ENCODE measurements at places on chromosomes 5 and 9. TPM values are rescaled to one million over a fixed set of nuclear protein-coding genes. Genes with fewer than 3 reads are reported as not detected.

DNA sequence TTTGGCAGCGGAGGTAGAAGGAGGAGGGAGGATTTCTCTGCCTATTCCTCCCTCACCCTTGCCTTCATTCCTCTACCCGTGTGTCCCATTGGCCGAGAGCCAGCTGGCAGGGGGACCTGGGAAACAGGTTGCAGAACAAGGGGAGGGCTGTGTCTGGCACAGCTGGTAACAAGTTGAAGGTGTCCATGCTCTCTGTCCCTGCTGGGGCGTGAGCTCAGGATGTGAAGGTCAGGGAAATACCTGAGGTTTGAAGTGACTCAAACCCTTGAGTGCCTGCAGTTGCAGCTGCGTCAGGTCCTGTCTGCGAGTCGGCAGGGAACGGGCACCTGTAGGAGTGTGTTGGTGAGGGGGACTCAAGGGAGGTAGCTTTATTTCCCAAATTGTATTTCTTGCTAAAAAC, 16.2 kb downstream of the MIGA2 start:
- DNase-seq: peak; percentile 73

- no peak for DNase-seq
Measured at GRCh38 chr5:14376789-14377188, 204.8 kb upstream of the OTULINL start.

DNA sequence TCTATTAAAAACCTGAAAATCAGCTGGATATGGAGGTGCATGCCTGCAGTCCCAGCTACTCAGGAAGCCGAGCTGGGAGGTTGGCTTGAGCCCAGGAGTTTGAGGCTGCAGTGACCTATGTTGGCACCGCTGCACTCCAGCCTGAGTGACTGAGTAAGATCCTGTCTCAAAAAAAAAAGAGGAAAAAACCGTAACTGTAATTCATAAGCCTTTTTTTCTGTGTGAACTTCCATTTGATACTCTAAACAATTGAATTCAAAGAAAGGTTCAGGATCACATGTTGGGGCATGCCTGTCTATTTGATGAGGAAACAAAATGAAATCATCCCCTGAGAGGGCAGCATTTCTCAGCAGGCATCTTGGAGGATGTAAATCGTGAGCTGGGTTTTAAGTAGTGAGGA, 38.8 kb downstream of the ITGA2 start:
- DNase-seq: peak; percentile 81

GRCh38 chr5:143870871-143871632, 59.1 kb downstream of the HMHB1 start:
- DNase-seq: no peak

DNA sequence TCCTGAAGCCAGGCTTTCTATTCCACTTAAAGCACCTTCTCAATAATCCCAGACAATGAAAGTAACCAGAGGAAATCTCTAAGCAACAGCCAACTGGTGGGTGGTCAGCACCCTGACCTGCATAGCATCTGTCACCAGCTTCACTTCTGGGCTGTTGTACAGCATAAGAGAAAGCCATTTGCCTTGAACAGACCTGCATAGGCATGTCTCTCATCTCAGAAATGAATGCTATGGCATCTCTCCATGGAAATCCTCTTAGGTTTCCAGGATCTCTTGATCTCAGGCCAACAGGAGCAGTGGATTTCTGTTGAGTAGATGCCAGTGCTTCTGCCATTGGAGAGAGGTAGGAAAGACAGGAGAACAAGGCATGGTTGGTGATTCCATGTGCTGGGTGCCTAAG, 213.6 kb downstream of the GRIA1 start:
- DNase-seq: no peak

DNA sequence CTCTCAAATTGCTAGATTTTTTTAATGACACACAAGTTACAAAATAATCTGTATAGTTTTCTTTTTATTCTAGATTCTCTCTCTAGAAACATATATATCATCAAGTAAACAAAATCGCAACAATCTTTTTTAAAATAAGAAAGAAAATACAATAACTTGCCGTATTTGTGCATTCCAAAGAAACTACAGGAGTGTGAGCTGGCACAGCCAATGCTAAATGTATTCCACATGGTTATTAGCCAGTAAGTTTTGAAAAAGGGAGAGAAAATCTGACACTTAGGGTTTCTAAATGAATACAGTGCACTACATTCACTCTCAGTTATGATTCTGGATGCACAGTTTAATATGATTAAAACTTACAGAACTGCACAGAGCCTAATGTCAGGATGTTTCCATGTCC, 117.9 kb downstream of the BNC2 start:
- no peak for DNase-seq

DNA sequence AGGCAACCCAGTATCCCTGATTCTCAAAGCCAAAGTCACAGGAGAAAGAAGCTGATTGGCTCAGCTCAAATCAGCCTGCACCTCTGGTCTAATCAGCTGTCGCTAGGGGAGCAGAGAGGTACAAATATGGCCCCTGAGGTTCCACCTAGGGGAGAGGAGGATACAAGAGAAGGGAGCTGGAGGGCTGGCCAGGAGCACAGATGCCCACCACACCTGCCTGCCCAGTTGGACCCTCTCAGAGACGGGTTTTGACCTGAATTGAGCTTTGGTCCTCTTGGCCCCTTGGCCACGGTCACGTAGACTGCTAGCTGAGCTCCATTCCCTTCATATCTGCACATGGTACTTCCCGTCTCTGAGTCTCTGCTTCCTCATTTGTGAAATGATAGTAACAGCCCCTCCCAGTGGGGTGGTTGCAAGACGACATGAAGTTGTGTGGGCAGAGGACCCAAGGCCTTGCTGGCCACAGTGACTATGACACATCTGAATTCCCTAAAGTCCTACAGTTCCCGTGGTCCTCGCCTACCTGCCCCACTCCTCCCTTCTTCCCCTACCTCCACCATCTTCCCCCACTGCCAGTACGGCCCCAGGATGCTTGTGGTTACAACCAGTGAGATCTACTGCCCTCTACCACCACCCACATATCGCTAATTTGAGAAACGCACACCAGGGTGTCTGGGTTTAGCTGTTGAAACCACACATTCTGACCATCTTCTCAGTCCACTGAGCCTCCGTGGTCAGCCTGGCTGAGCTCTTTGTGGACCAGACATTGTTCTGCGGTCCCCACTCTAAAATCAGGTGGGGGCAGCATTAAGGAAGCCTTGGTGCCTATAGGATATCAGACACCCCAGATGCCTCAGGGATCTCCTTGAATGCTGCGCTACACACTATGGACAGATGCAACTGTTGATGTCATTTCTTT, 60.3 kb upstream of the NEK6 start:
- DNase-seq: peak; percentile 81

DNA sequence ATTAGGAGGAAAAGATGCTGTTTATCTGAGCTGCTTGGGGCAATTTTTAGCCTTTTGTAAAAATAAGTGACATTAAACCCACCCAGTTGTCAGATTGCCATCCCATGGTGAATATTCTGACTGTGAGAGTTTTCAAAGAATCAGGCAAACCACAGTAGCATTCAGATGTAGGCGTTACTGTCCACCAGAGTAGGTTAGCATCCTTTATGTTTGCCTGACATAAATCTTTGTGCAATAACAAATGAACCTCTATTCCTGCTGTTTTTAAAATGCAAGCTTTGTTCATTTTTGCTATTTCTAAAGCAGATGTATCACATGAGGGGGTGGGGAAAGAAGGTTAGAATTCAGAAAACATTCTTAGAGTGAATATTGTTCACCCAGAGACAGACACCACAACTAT, 427.8 kb downstream of the CDH9 start:
- DNase-seq: no peak

GRCh38 chr5:6359555-6360322, 18.6 kb downstream of the MED10 start:
- DNase-seq: no peak

DNA sequence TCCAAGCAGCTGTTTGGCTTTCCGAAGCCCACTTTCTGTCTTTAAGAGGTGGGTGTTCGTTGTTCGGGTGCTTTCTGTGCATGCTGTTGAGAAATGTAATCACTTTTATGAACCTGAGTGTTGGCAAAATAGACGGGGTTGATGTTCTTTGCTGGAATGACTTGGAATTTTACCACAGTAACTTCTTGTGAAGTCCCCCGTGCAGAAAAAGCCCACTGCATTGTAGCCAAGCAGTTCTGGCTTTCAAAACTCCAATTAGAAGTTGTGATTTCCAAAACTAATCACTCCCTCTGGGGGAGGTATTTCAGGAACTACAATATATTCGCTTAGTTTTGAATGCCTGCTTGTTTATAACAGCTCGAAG, 111.1 kb downstream of the PAM start:
- DNase-seq: no peak

DNA sequence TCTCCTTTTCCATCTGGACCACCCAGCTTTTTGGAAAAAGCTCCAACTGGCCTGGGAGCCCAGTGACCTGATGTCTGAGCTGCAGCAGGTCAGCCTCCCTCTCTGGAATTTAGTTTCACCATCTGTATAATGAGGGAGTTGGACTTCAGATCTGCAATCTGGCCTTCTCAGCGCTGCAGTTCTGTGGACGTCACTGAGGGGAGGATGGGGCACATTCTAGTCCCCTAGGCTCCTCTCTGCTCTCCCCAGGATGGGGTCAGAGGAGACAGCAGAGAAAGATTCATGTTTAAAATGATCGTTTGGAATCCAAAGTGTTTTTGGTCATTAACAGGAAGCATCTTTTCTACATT, 10.2 kb downstream of the OR13J1 start:
- DNase-seq: peak; percentile 49

DNA sequence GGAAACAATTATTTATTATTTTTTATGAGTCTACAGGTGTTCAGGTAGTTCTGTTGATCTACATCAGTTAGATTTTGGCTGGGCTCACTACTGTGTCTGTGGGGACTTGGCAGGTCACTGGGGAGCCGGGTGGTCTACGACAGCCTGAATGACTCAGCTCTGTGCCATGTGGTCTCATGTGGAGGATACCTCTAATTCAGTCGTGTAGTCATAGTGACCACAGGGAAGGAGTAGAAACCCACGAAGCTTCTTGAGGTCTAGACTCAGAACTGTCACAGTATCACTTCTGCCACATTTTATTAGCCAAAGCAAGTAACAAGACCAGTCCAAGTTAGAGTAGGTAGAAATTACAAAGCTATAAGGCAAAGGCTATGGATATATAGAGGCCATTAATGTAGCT, 64.7 kb upstream of the GRAMD2B start:
- no peak for DNase-seq

Gene MEIKIN
- 1.4 TPM for total RNA-seq

Gene SLC6A7
- total RNA-seq: 0.14 TPM

Gene OTP
- total RNA-seq: not detected

Gene FAM200C
- total RNA-seq: 4.8 TPM

Data from posterior vena cava (tissue), 2 donors.